ENCODE measurements at places on chromosomes 16 and 17.
A peak's percentile ranks its signal among the peaks of the same experiment; 100 is the strongest.

DNA sequence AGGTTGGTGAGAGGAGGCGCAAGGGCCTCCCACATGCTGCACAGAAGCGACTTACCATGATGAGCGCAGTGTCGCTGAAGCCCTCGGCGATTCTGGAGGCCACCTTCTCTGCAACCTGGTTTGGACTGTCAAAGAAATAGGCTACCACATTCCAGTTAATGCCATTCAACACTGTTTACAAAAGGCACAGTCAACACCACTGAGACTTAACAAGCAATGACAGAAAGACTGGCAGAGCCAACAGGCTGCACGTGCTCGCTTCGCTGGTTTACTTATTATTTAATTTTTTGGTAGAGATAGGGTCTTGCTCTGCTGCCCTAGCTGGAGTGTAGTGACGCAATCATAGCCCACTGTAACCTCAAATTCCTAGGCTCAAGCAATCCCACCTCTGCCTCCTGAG lies 18.2 kb downstream of the EMC8 start:
- DNase-seq, result no peak

DNA sequence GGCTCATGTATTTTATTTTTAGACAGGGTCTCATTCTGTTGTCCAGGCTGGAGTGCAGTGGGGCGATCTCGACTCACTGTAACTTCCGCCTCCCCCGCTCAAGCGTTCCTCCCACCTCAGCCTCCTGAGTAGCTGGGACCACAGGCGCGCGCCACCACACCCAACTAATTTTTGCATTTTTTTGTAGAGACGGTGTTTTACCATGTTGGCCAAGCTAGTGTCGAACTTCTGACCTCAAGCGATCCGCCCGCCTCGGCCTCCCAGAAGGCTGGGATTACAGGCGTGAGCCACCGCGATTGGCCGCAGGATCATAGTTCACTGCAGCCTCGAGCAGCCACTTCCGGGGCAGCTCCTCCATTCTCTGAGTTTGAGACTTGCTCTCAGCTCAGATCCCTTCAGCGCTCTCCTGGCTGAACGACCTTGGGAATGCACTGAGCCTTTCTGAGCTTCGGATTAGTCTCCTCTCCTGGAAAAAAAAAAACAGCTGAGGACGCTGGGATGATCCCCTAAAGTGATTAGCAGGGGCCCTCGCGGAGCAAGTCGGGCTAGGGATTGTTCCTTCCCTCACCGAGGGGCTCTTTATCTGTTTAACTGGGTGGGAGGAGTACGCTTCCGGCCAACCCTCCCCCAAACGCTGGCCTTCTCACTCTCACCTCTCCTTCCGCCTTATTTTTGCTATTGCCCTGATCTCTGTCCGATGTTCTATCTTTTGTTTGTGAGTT lies 1.1 kb upstream of the PKMYT1 start:
- no peak for DNase-seq

DNA sequence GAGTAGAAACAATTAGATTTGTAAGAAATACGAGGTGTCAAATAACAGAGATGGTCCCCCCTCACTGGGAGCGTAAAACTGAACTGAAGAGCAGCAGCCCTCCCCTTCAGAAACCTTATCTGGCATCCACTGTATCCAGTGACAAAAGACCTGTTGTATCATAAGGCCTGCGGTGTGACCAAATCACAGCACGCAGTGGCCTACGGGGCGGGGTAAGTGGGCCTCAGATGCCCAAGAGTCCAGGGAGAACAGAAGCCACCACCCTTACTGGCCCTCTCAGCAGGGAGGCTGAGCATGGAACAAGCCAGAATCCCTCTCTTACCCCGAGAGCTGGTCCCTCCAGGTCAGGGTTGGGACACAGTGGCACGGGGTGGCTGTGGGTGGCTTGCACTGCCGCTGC lies 5.5 kb downstream of the JMJD6 start:
- no peak for DNase-seq

GRCh38 chr17:48240122-48240521 lies 132.6 kb downstream of the SNX11 start:
- no peak for DNase-seq

DNA sequence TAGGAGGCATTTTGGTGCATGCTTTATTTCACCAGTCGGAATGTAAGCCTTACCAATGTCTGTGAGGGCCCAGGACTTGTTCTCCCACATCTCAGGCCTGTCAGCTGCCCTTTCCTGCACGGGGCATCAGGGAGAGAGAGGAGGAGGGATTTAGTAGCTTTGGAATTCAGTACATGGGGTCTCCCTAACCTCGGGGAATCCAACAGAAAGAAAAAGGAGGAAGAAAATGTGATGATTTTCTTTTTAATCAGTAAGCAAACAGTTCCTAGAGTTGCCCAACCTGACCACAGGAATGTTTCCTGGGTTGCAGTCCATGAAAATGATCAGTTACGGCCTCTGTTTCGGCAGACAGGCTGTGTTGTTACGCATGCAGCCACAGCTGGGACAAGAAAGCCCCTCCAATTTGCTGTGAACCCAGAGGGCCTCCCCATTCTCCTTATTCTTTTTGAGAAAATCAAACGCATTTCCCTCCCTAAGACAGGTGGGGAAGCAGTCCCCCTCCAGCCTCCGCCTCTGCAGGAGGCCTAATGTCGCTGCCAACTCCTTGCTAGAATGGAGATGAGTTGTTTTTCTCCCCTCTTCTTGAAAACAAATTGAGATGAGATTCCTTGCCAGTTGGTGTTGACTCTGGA lies 53.1 kb upstream of the TANGO6 start:
- peak; percentile 86 for DNase-seq

GRCh38 chr17:34249478-34249877 lies 5.6 kb upstream of the CCL2 start:
- no peak for DNase-seq

GRCh38 chr17:49401971-49402611 lies 12.6 kb downstream of the PHB1 start:
- no peak for DNase-seq

DNA sequence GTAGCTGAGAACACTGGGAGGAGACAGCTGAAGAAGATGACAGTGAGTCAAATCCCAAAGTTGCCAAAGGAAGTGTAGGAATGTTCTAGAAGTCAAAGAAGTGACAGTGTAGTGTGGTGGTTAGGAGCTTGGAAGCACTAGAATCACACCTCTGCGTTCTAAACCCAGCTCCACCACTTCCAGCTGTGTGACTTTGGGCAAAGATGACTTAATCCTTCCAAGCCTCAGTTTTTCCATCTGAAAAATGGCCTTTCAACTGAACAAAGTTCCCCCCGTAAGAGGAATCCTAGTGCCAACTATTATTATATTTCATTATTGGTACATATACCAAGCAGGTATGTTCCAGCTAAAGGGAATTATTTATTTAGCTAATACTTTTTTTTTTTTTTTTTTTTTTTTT lies 56.0 kb downstream of the IQCK start:
- no peak for DNase-seq

GRCh38 chr17:51995797-51996403 lies 162.6 kb downstream of the CA10 start:
- no peak for DNase-seq

DNA sequence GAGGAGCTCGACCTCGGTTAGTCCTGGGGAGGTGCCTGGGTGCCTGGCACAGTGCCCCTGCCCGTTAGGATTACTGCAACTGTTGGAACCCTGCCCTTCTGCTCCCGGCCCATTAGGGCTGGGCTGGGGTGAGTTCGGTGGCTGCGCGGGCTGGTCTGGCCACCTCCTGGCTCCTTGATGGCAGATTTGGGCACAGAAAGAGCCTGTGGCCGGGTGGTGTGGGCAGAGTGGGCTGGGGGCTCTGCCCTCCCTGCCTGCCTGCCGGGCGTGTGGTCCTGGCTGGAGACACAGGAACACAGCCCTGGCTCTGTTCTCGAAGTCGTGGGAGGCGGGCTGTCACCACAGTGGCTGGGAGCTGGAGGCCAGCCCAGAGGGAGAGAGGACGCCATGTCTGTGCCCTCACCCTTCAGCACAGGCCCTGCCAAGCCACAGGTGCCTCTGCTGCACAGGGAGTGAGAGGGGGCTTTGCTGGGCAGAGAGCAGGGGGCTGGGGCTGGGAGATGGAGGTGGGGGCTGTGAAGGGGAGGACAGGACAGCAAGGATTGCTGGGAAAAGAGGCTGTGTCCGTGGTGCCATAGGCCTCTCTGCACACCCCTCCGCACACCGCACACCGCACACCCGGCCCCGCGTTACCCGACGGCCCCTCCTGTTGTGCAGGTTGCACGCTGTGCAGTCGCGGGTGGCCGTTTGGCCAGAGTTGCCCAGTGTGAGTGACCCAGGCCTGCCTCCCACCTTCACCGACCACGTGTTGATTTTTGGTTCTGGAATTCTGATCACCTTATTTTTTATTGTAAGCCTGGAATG lies 236.6 kb upstream of the GSE1 start:
- DNase-seq, result peak; percentile 29

- DNase-seq, result no peak
Observed at GRCh38 chr17:45951941-45952340, 47.1 kb upstream of the STH start.

DNA sequence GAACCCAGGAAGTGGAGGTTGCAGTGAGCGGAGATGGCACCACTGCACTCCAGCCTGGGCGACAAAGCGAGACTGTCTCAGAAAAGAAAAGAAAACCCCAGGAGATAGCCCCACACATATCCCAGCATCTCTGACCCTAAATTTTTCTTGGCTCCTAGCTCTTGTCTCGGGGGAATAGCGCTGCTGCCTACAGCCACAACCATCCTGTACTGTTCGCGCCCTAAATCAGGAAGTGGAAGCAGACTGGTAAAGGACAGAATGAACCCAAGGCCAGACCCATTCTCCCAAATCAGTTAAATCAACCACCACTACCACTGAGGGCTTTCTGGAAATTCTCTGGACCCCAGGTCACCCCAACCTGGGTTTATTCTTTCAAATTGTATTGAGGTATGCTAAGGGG lies 1.7 kb downstream of the CTDNEP1 start:
- DNase-seq, result no peak

DNA sequence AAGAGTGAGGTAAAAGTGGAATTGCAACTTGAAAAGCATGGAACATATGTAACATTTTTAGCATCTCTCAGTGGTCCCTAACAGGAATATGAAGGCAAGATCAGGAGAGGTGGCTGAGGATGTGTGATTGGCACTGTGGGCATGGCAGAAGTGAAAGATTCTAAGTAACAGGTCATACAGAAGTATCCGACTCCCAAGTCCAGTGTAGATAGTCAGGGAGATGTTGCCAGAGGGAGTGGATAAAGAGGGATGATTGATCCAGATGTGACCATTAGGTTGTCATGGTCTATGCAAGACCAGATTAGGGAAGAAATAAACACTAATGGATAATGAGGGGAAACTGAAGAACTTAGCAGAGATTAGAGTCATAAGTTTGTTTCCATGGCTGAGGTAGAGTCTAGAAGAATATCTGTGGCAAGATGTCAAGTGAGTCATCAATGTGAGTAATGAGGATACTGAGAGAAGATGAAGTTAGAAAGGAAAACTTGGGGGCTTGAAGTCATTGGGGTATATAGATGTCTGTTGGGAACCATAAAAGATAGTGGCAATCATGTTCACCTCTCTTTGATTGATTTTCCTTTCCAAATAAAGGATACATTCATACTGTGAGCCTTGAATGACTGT lies 23.9 kb upstream of the CAPNS2 start:
- DNase-seq, result peak; percentile 30

- no peak for DNase-seq
Observed at GRCh38 chr16:11354407-11354732, 9.1 kb downstream of the RMI2 start.

DNA sequence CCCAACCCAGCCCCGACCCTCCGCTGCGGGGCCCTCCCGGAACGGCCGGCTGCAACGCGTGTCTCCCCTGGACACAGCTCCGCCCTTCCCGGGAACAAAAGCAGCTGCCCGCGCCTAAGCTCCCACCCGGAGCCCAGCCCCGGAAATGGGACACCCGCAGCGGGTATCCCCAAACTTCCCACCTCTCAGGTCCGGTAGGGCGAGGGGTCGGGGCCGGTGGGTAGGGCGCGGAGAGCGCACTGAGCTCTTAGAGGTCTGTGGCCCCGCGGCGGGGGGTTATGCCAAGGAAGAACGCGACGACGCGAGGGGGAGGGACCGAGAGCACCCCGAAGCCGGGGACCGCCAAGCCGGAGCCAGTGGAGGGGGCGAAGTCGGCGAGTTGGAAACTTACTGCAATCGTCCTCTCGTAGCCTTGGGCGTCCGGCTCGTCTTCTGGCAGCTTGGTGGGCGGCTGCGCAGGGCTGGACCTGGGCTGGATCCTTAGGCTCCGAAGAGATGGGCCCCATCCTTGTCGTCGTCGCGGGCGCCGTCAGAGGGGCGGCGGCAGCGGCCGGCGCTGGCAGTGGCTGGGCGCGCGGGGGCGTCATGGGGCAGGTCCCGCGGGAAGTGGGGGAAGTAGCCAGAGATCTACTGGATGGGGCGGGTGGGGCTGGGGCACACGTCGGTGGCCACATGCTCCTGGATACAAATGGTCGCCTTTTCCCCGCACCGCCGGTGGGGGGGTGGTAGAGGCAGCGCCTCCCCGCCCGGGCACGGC lies 6.9 kb downstream of the USP6 start:
- DNase-seq, result peak; percentile 48

DNA sequence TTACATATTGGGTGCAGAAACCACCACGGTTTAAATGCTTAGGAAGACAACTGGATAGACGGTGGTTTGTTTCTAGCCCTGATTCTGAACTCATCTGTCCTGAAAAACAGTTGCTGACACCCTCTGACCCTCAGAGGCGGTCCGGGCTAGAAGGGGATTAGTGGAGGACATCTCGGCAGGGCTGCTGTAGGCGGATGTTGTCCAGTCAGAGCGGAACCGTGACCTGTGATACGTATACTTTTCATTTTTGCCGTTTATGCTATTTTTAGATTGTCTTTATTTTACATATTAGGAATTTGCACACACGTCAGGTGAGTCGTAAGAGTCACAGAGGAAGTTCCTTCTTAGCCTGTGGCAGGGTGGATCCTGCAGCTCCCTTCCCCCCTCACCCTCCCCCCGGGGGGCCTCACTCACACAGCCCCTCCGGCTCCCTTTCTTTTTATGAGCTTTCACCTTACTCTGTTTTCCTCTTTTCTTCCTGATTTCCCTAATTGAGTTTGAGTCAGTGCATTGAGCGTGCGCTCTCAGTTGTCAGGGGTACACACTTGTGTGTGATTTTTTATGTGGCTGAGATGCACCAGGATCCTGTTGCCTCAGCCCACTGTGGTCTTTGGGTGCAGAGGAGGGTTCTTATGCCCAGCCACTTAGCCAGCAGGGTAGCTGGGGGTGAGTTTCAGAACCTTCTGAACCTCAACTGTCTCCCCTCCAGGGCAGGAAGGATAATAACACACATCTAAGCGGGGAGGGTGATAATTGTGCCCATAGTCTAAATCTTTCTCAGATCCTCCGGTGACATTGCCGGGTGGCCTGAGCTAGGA lies 211.1 kb upstream of the CHMP6 start:
- no peak for DNase-seq

GRCh38 chr16:70399951-70400350 lies 38.9 kb downstream of the ST3GAL2 start:
- DNase-seq, result no peak

DNA sequence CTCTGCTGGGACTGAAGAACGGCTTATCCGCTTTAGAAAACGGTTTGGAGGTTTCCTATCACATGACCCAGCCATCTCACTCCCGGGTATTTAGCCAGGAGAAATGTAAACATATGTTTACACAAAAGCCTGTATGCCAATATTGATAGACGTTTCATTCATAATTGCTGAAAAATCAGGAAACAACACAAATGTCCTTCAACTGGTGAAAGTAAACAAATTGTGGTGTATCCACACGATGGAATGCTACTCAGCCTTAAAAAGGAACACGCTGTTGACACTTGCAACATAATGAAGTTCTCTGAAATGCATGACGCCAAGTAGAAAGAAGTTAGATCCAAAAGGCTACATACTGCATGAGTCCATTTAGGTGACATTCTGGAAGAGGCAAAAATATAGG lies 157.6 kb downstream of the SLC39A11 start:
- no peak for DNase-seq

GRCh38 chr16:84774810-84775209 lies 45.0 kb upstream of the CRISPLD2 start:
- peak; percentile 75 for DNase-seq

- no peak for DNase-seq
Observed at GRCh38 chr16:58440131-58440530, 47.9 kb downstream of the GINS3 start.

All from AG20443 (cell line).